ENCODE measurements at places on chromosomes 5 and 9.

DNA sequence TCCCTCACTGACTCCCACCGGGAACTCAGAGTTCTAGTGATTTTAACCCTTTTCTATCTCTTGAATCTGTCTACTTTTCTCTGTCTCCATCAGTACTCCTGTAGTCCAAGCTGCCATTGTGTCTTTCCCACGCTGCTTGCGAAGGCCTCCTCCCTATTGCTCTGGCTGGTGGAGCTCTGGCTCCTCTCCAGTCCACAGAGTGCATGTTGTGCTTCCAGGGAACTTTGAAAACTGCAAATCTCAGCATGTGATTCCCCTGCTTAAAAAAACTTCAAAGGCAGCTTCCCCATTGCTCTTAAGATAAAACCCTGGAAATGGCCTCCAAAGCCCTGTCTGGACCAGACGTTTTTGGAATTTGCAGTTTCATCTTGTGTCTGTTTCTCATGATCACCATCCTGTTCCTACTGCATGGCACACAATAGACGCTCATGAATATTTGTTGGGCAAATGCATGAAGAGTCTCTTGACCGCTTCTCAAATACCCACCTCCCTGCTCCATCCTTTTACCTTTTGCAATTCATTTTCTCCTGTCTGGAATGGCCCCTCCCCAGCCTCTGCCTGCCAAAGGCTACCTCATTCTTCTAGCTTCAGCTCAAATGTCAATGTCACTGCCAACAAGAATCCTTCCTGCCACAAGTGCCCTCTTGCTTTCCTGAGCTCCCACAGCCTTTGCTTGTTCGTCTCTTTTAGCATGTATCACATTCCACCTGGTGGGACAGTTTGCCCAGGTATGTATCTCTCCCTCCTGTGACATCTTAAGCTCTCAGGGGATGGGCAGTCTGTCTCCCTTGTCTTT, 293.2 kb downstream of the ARHGAP26 start:
- H3K27me3 ChIP-seq = no peaks in the 10 kb centered on the region
- peak overlapping the region; percentile 48 for H3K27ac ChIP-seq
- no peaks in the 10 kb centered on the region for H3K36me3 ChIP-seq
- no peaks in the 10 kb centered on the region for H3K4me1 ChIP-seq
- no peak for DNase-seq

GRCh38 chr5:91925249-91925648, 542.1 kb upstream of the ARRDC3 start:
- H3K4me3 ChIP-seq = no peak overlapping the region
- no peaks in the 10 kb centered on the region for H3K4me1 ChIP-seq
- DNase-seq = no peak
- no peaks in the 10 kb centered on the region for H3K27me3 ChIP-seq

DNA sequence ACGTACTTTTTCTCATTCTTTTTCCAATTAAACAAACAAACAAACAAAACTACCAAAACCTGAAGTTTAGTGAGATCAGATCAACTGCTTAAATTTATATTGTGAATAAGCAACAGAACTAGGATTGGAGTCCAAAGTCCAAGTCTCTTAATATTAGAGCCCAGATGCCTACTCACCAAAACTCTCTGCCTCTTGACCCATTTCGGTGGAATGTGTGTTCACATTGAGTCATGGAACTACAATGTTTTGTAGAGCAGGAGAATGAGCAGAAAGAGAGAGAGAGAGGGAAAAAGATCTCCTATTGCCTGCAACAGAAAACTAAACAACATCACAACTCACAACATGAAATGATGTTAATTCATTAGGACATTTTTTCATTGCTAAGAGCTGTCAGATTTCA, 751.1 kb downstream of the TLR4 start:
- H3K4me3 ChIP-seq = no peak overlapping the region
- no peaks in the 10 kb centered on the region for H3K4me1 ChIP-seq
- no peak overlapping the region for H3K27ac ChIP-seq
- no peak for DNase-seq

GRCh38 chr5:9765419-9766140, 135.4 kb upstream of the TAS2R1 start:
- no peaks in the 10 kb centered on the region for H3K27me3 ChIP-seq
- no peaks in the 10 kb centered on the region for H3K36me3 ChIP-seq
- H3K4me3 ChIP-seq = no peak overlapping the region
- no peak overlapping the region for H3K27ac ChIP-seq
- H3K4me1 ChIP-seq = no peaks in the 10 kb centered on the region

DNA sequence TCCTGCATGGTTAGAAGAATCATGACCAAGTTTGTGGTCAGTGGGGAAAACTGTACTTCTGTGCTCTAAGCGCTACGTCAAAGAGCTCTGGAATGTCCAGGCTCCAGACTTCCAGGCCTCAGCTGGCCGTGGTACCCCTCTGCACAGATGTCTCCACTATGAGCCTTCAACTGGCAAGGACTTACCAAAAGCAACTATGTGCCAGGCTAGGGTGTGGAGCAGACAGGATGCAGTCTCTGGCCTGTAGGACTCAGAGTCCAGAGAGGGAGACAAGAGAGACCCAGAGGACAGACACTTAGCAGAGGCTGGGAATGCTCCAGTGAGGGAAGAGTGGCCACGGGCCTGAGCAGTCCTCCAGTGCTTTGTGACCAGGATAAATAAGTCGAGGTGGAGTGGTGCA, 31.0 kb upstream of the TCF7 start:
- H3K36me3 ChIP-seq = no peaks in the 10 kb centered on the region

DNA sequence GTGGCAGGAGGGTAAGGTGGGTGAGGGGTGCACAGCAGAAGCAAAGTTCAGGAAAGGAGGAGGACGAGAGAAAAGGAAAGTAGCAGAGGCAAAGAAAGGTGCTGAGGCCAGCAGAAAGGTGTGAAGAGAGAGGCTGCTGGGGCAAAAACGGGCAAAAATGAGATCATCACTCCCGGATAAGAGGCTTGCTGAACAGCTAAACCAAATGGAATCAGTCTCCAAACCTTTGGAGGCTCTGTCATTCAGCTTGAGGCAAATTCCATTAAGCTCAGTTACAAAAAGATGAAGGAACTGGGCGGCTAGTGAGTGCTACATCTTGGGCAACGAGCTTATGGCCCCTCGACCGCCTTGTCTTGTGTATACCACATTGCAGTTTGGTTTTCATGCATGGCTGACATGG, 136.4 kb downstream of the FSTL4 start:
- H3K36me3 ChIP-seq = no peaks in the 10 kb centered on the region
- no peaks in the 10 kb centered on the region for H3K27me3 ChIP-seq
- no peak overlapping the region for H3K4me3 ChIP-seq
- DNase-seq = no peak
- H3K27ac ChIP-seq = no peak overlapping the region
- no peaks in the 10 kb centered on the region for H3K4me1 ChIP-seq

GRCh38 chr9:31259824-31260223, 1124.6 kb upstream of the ACO1 start:
- H3K36me3 ChIP-seq = no peaks in the 10 kb centered on the region
- no peaks in the 10 kb centered on the region for H3K4me1 ChIP-seq
- H3K4me3 ChIP-seq = no peak overlapping the region
- H3K27ac ChIP-seq = no peak overlapping the region
- no peak for DNase-seq
- no peaks in the 10 kb centered on the region for H3K27me3 ChIP-seq

GRCh38 chr5:98428806-98429205, 344.7 kb upstream of the RGMB start:
- DNase-seq = peak; percentile 51
- H3K4me1 ChIP-seq = no peaks in the 10 kb centered on the region
- H3K36me3 ChIP-seq = no peaks in the 10 kb centered on the region
- H3K27me3 ChIP-seq = no peaks in the 10 kb centered on the region

Data from Peyer's patch (tissue), 4 donors.